Activated CD4-positive, alpha-beta T cell treated with anti-CD3 and anti-CD28 coated beads, Interleukin-2, Interleukin-4, amounts not matched to agents 100 ng/mL and 50 ng/mL, durations not matched to agents 16 hours and 8 hours (primary cell): ENCODE measurements at places on chromosomes 12 and 14.

DNA sequence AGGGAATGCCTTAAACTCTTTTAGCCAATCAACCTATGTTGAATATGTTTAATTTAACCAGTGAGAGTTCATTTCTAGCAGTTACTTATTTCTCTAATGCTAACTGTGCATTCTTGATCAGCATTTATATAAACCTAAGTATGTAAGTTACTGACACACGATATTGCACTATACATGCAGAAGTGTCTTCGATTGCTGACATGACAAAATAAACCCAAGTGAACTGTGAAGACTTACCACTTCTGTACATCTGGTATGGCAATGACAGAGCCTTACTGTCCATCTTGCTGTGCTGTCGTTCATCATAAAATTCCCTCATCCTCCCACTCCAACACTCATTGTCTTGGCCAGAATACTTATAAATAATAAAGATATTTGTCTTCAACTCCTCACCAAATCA is 131.8 kb downstream of the TSHR start:
- DNase-seq: no peak

DNA sequence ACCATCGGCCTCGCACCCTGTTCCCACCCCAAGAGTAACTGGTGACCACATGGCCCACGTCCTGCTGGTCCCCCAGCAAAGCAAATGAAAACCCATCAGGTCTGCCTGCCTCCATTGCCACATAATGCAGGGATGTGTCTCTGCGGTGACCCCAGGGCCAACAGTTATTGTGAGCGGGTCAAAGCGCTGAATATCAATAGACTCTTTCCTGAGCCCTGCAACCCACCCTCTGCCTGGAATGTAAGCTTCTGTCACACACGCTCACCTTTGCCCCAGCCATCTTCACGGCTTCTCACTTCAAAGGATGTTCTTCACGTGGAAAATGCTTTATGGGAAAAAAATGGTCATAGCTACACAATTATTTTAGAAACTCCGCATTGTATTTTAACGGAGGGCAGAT is 63.9 kb downstream of the FZD10 start:
- no peak for DNase-seq

DNA sequence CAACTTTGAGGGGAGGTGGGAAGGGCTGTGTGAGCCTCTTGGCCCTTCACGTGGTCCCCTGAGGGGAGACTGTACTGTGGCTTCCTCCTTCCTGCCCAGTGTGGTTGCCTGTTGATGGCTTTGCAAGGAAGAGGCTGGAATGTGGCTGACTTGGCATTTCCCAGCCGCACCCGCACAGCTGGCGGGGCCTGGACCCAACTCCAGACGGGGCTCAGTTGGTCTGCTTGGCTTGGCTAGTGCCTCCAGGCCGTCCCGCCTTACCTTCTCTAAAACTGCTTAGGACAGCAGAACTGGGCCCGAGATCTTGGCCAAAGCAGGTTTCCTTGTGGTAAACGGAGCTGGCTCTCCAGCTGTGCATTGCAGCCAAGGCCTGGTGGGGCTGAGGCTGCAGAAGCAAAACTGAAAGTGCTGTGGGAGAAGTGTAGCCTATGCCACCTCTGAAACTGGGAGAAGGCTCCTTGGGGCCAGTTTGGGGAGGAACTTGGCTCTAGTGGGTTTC is 139.5 kb downstream of the SMOC1 start:
- peak; percentile 13 for DNase-seq

DNA sequence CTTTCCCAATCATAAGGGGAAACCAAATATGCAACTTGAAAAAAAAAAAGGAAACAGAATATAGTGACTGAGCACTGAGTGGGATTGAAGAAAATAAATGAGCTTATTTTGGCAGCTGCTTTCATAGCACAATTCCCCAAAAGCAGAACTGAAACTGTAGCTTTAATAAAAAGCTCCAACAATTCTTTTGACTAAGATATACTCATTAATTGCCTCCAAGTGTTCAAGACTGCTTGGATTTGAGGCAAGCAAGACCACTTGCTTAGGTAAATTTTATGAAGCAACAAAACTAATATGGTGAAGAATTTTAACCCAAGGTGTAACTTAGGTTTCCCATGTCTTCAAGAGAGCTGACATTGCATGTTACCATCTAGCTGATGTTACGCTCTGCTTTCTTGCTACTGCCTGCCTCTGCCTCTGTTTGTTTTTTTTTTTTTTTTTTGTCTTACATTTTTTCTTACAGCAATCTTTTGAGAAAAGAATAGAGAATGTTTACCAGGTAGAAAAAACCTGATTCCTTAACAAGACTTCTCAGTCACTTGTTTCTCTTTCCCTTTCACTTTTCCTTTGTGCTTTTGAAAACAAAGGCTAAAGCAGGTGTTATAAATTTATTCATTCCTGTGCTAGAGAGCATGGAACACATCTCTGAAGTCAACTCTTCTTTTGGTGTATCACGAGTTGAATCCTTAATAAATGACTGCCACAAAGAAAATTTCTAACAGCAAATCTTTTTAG is 134.4 kb downstream of the BCAT1 start:
- DNase-seq: no peak

DNA sequence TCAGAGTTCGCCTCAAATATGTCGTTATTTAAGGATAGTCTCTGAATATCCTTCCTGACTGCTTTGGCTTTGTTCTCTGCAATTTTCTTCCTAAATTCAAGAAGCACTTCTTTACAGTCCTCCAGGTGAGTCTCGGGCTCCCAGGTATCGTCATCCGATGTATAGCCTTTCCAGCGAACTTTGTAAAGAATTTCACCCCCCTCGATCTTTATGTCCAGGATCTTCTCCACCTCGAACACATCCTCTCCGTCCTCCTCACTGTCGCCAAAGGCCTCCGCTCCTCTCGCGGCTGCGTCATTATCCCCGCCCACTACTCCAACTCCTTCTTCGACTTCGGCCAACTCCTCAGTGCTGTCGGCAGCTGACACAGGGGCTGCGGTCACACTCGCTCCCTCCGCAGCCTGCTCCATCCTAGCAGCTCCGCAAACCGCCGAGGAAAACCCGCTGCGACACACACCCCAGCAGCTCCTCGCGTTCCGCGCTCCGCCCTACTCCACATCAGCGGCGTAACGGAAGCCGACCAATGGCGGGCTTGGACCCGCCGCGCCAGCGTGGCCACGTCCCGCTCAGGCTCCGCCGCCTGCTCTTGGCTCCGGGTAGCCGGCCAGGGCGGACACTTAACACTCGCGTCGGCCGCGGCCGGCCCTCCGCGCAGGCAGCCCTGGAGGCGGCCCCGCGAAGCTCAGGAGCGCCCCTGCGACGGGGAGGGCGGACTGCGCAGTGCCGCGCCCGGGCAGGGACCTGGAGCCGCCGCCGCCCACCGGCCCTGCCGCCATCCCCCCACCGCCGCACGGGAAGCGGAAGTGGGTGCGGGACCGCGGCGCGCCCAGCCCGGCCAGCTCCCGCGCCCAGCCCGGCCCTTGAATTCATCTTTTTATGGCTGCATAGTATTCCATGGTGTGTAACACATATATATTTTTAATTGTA is 4.1 kb downstream of the CD163L1 start:
- DNase-seq: peak; percentile 37
